SJSA1 (cell line): ENCODE measurements at places on chromosomes 1 and 21.

- no peak for DNase-seq
These were observed 24.8 kb downstream of the COQ8A start for GRCh38 chr1:226964611-226965486.

DNA sequence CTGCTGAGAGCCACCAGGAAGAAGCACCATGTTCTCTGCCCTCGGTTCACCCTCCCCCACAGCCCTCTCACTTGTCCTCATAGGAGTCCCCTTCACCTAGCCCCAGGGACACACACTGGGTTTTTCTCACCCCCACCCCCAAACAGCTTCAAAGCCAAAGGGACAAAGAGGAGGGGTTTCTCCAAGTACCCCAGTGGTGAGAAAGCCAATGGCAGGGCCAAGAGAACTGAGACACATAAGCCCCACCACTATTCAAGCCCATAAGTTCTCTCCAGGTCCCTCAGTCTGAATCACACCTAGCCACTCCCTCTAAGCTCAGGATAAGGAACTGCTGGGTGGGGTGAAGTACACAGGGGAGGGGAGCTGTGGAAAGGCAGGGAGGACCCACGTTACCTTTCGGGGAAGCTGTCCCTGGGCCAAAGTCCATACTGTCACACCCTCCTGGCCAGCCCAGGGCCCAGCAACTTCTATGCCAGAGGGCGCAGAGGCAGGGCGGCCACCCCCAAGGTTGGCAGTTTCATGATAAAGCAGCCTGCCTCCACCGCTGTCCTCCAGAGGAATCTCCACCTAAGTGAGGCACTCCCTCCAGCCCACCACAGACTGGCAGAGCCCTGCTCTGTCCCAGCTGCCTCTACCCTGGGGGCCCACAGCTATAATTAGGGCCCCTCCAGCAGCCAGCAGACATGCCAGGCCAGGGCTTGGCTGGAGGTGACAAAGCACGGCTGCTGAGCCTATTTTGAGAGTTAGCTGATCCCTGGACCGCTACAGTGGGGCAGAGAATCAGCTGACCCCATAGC is 39.0 kb upstream of the PPP1R15B start:
- DNase-seq = no peak

DNA sequence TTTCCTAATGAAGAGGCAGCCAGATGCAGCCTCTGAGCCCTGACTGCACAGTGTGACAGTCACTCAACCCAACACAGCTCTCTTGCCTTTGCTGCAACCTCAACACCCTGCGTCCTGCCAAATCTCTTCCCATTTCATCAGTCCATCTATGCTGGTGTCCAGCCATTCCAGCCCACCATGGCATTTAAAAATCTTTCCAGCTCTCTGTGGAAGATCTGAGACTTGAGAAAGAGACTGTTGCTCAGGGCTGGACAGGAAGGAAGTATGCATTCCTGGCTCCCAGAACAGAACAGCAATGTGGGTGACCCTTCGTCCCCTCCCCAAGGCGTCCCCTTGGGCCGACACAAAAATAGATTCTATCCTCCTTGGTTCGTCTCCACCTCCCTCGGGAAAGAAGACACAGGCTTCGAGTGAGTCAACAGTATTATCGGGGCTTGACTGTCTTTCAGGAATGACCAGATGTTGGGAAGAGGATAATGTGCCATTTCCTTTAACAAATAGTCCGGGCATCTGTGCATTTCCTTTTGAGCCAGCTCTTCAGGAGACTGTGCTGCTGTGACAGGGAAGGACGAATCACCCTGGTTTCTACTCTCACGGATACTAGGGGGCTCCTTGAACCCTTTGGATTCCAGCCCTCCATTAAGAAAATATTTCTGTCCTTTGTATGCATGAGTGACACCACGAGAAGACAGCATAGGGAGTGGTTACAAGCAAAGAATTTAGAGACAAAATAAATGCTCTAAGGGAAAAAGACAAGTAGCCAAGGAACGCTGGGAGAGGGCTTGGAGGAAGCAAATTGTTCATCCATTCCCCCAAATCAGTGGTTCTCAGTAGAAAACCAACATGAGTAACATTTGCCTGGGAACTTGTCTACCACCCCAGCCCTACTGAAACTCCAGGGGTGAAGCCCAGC is 111.4 kb upstream of the CDC42BPA start:
- DNase-seq = peak; percentile 62

DNA sequence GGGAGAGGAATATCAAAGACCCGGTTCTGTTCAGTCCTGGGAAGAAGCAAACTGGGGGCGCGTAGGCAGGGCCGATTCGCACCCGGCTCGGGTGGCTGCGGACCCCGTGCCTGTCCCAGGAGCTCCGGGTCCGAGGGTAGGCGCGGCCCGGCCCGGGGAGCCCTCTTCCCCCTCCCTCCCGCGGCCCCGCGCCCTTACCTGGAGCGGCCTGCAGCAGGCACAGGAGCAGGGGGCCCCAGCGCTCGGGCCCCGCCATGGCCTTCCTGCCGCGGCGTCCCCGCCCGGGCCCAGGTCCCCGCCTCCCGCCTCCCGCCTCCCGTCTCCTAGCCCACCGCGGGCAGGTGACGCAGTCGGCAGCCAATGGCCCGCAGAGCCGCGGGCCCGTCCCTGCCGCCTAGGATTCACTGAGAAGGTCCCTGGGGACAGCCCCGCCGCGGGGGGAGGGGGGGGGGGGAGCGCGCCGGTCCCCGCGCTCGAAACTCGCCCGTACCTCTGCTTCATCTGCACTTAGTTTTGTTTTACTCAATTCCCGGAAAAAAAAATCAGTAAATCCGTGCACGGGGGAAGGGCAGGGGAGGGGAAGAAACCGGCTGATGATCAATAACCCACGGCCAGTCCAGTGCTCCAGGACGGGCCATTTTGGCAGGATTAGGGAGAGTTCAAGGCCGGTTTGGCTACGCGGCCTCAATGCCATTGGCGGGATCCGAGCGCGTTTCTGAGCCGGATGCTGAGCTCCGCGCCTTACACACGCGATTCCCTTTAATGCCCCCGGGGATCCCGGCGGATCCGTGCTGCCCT is at the start of gene IFNLR1:
Gene IFNLR1 (minus strand): TSS at position 297 of the 798 bp plus-strand sequence. CDS start 41 bp downstream, at position 256.
- no peak for DNase-seq

GRCh38 chr1:240174734-240175133 is 83.1 kb downstream of the FMN2 start:
- no peak for DNase-seq

GRCh38 chr1:32068957-32069588 is 3.7 kb upstream of the TMEM39B start:
- DNase-seq = no peak

- no peak for DNase-seq
These were observed 123.3 kb upstream of the DPYD start for GRCh38 chr1:98044071-98044697.

- DNase-seq = no peak
These were observed 4.8 kb downstream of the GBP7 start for GRCh38 chr1:89171067-89171438.

DNA sequence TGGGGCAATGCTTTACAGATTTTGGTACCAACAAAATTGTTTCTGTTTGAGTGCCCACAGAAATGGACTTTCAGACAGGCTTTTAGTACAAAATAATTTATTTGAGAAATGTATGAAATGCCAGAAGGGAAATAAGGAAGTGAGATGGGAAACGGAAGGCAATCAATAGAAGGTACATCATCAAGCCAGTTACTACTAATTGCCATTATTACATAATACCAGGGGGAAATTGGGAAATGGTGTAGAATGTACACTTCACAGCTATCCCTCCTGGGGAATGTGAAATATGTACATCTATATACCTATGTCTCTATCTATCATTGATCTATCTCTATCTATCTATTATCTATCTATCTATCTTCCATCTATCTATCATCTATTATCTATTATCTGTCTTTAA is 264.6 kb upstream of the B3GALT2 start:
- DNase-seq = no peak

- no peak for DNase-seq
These were observed 16.4 kb downstream of the RPS6KA1 start for GRCh38 chr1:26545969-26546323.

DNA sequence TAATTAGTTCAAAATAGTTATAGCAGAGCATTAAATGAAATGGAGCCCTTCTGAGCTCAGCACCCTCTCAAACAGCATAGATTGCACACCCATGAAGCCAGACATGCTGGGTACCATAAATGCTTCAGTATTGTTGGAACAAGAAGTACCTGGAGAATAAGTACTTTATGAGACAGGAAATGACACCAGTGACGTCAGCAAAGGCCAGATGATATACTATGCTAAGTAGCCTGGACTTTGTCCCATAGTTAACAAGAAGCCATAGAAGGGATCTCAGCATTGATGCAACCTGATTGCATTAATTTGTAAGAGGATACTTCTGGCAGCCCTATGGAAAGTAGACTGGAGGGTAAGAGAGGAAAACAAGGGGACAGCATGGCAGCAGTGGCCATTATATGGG is 16.3 kb upstream of the GADD45A start:
- DNase-seq = no peak

DNA sequence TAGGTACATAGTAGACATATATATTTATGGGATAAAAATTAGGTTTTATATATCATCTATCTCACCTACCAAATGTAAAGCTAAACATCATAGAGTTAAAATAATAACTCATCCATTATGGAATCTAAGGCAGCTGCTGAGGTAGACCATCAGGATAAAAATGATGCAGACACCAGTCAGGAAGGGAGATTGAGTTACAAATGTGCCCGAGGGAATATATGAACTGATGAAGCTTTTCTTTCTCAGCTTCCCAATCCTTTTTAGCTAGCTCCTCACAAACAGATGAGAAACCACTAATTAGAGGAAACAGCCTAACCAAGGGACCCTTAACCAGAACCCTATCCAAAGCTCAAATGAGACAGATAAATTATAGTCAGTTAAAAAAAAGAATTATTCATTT is 20.9 kb downstream of the TTLL7 start:
- DNase-seq = no peak

DNA sequence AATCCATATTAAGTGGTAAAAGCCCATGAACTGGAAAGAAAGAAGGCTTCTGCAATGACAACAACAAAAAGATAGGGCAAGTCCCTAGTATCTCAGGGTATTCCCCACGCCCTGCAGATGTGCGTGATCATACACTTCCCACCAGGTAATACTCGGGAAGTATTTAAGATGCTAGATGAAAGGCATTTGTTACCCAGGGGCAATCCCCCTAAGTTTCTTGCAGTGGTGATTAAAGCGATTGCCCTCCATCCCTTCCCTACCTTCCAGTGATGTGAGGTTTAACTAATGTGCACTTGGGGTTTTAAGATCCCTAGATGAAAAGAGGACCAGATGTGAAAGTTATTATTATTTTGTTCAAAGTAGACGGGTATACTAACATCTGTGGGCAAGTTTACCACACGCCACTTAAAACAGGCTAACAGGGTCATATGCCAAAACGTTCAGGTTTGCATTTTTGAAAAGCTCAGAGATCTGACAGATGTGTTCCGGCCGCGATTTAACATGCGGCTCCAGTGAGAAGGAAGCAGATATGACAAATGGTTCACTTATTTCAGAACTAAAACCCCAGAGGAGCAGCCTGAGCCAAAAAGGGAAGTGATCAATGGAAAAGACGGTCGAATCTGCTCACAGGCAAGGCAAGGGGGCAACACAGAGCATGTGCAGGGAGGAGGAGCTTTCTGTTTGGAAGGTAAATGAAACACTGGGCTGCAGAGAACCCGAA is 17.4 kb downstream of the TIAM1 start:
- DNase-seq = no peak

GRCh38 chr1:11664336-11665065 is 501 bp downstream of the FBXO6 start:
- DNase-seq = no peak

DNA sequence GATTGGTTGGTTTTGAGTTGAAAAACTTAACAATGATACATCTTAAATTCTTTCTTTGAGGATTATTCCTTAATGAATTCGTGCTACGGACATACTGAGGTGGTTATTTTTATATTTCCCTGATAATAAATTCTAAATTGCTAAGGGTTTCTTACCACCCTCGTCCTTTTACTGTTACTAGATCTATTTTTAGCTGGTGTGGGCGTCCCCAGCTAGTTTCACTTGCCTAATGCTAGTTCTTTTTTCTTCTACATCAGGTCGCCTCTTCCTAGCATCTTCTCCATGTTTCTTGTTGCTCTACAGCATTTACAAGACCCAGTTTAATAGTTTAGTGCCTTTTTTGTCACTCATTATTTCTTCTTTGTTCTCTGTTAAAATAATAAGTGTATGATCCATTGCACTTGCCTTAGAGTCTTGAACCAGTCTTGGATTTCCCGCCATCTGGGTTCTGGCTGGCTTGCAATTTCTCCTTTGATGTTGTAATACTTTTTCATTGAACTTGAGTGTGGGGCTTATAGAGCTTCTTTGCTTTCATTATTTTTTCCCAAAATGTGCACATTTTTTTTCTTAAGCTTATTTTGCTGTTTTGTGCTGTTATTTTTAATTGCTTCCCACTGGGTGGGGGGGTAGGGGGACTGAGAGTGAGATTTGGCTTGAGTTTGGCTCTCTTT is 677 bp upstream of the HSD11B1 start:
- DNase-seq = no peak

DNA sequence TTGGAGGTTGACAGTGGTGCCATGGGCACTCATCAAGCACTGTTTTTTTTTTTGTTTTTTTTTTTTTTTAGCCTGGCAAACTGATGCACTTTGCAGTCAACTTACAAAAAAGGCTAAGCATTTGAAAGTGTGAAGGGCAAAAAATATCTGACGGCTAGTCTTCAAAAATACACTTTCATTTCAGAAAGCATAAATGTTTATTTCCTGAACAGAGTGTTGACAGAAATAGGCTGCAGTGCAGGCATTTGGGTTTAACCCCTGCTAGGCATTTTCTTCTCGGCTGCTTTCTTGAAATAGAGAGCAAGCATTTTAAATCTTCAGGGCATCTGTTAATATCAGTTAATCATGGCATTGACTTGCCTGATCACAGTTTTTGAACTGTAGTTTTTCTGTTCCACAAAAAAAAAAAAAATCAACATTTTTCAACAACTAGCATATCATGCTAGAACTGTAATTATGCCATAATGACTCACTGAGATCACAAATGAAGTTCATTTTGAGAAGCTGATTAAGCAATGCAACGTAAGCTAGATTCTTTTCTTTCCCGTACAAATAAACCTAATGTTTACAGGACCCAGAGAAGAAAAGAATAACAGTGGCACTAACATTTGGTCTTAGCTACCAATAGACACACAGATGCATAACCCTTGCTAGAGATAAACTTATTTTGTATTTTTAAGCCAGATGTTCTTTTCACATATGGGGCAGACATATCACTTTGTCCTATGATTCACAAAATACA is 100.4 kb upstream of the USH2A start:
- no peak for DNase-seq

DNA sequence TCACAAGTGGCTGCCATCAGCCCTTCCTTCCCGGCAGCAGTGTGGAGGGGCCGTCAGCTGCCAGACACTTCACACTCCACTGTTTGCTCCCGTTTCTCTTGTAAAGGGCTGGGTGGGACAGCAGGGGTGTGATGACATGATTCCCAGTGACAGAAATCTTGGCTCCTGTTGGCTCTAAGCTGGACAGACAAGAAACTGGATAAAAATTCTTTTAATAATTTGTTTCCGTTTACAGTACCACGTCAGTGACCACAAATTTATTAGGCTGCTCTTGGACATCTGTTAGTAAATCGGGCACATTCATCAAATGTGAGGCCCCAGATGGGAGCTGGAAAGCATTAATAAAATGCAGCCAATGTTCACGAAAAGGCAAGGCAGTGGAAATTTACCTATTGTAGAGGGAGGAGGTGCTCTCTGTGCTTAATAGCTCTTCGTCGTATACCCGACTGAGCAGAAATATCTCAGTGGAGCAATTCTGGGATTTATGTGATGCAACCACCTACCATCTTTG is 353.7 kb upstream of the GREM2 start:
- no peak for DNase-seq

GRCh38 chr21:46151261-46151988 is 4.0 kb downstream of the FTCD start:
- peak; percentile 46 for DNase-seq

- DNase-seq = no peak
These were observed 29.7 kb downstream of the HSPA13 start for GRCh38 chr21:14353231-14353630.
